Amniotic epithelial cell (primary cell): ENCODE measurements at places on chromosomes 11 and 22.
A peak's percentile ranks its signal among the peaks of the same experiment; 100 is the strongest.

- no peak for DNase-seq
Measured at GRCh38 chr22:36056980-36057379, 28.4 kb upstream of the RBFOX2 start.

- no peak for DNase-seq
Measured at GRCh38 chr11:64585150-64585549, 5.9 kb upstream of the SLC22A12 start.

DNA sequence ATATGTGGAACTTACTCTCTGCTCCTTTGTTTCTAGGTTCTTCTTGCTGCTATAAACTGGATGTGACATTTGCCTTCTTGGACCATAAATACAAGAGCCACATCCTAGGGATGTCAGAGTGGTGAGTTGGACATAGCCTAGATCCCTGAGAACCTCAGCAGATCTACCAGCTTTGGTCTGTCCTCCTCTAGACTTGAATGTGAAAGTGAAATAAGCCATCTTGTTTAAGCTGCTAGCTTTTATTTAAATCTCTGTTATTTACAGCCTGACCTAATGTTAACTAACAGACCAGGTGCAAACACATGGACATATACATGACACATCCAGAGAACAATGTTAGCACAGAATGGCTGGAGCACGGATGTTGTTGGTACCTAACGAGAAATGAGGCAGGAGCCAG lies 36.0 kb downstream of the SLN start:
- no peak for DNase-seq

DNA sequence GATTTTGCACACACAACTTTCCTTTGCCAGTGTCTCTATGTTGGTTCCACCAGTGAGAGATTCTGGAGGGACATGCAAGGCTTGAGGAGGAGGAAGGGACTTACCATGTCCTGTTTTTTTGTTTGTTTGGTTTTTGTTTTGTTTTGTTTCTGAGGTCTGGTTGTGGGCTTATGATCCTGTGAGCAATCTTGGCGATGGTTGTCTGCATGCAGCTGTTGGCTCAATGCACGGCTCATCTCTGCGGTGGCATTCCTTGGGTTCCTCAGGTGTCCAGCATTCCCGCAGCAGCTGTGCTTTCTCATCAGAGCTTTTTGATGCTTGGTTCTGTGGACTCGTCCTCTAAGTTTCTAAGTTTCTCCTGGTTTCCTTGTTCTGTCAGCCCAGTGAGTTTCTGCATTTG lies 4.8 kb upstream of the NNMT start:
- peak; percentile 98 for DNase-seq

DNA sequence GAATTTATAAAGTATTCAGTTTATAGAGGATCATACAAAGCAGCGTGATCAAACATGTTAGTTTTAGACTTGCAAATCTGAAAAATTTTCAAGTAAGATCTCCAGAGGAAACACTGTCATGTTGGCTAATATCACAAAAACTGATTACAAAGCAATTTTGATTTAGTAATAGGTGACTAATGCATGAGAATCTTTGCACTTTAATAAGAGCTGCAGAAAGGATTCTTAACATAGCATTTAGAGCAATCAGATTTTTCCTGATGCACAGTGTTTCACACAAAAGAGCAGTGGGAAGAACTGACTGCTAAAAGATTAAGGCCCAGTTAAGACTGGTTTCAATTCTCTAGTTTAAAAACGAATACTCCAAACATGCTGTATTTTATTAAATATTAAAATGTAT lies 321.2 kb downstream of the GUCY1A2 start:
- peak; percentile 86 for DNase-seq

DNA sequence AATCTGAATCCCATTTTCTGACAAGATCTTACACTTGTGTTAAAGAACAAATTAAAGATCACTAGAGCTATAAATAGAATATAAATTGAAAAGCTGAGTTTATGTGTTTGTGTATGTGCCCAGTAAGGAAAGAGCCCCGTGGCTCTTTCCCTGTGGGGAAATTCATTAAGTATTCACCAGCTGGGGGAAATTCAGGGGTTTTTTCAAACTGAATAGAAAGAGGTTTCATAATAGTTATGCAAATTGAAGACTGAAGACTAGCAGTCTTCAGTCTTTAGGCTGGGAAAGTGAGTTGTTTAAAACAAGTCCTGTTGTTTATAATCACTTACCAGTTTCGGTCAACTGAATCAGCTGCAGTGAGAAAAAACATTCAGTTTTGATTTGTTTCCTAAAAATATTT lies 11.3 kb upstream of the MS4A7 start:
- no peak for DNase-seq
